ENCODE measurements at places on chromosomes 3 and 15.

DNA sequence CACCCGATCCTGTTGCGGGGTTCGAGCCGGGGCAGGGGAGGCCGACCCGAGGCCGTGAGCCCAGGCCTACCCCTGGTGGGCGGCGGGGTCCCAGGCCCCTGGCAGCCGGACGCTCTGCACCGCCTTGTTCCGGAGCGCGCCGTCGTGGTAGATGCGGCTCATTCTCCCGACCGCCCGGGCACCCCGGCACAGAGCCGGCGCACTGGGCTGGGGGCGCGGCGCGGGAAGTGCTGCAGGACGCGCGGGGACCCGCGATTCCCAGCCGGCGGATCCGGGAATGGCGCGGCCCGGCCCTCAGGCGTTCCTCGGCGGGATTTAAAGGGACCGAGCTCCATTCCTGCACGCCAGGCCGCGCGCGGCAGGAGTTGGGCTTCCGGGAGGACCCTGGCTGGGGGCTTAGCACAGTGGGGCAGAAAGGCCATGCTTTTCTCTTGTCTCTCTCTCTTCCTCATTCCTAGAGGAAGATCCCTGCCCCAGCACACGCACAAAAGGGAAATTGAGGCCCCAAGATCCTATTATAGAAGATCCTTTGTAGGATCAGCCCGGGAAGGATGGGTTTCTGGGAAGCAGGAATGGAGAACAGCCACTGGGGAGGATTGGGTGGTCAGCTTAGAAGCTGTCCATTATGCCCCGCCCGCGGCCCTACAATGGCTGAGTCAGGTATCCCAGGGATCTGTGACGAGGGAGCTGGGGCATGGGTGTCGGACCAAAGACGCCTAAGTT, at the start of gene ARPIN:
Gene ARPIN (minus strand): TSS at position 279 of the 723 bp plus-strand sequence. CDS start 117 bp downstream, at position 162.
- no peak for DNase-seq

DNA sequence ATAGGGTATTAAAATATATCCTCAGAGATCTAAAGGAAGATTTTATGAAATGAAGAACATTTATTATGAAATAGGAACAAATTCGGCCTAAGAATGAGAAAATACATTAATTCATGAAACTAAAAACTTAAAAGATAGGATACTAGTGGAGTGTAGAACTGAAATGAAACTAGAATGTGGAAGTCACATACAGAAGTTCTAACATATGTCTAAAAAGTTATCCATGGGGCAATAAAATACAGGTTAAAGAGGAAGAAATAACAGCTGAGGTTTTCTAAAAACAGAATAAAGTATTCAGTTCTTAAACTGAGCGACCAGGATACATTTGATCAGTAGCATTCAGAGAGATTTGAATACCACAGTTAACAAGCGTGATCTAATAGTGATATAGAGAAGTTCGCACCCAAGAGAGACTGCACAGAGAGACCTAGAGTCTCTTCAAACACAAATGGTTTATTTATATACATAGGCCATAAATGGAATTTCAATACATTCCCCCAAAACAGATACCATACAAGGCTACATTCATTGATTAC, 85.9 kb downstream of the FEZF2 start:
- no peak for DNase-seq

DNA sequence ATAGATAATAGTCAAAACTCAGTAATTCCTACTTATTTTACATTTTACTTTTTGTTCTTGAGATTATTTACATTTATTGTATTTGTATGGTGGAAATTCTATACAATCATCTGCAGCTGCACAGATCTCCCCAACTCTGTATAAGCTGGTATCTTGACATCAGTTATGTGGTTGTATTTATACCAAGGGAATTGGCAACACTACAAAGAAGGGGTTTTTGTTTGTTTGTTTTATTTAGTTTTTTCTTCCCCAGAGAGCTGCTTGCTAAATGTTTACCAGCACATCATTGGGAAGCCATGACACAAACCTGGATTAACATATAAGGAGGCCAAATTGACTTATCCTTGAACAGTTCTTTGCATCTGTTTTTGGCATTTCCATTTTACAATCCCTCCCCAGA, 389.2 kb upstream of the KCNMB2 start:
- no peak for DNase-seq

DNA sequence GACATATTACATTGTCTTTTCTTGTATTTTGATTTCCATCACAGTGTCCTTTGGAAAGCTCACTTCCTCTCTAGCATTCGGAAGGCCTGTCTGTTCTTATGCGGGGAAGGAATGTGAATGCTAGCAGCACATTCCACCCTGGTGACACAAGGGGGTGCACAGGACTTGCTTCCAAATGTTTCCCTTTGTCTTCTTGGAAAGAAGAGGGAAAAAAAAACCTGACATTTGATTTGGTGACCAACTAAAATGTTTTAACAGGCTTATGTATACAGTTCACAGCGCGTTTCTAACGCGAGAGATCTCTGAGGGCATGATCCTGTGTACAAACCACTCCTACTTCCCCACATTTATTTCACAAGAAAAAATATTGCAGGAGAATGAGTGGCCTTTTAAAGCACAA, 107.6 kb upstream of the FXR1 start:
- DNase-seq = no peak

DNA sequence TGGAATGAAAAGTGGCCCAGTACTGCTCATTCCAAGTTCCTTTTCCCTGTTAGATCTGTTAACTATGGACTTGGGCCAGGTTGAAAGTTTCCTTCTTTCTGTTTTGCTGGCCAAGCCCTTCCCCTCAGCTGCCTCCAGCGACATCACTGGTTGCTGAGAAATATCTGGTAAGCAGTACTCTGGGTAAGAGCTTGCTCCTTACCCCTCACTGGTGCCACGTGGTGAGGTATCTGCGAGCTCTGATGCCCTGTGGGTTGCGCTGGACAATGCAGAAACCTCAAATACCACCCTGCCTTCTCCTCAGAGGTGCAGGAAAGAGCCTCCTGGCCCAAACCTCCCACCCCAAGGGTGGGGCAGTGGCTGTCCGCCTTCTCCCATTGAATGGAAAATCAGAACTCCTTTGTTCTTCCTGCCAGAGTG, 42.9 kb upstream of the APH1B start:
- DNase-seq = no peak

DNA sequence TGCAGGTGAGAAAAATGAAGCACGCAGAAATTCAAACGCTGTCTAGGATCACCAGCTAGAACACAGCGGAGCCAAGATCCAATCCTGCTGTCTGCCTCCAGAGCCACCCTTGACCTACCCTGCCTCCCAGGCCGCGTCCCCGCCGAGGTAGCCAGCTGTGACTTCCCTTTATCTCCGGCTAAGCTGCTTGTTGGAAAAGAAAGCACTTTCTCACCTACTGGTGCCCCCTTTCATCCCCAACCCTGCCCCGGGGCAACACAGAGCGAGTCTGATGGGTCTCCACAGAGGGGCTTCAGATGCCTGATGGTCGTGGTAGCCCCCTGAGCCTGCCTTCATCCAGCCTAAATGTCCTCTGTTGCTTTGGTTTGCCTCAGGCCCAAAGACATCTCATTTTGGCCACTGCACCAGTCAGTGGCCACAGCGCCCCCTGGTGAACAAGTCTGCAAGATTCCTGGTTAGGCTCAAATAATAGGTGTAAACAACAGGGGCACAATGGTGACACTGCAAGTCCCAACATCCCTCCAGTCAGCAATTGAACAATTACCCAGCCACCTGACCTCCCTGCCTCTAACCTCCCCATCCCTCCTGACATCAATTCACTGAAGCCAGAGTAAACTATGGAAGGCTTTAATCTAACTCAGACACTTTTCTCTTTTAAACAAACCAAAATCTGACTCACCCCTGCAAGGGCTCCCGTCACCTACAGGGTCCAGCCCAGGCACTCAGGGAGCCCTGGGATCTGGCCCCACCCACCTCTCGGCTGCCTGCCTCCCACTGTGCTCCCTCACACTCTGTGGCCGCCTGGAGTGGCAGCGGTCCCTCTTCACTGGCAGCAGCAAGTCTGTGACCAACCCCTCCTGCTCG, 27.3 kb upstream of the BCL2L10 start:
- peak; percentile 29 for DNase-seq

- DNase-seq = no peak
Measured at GRCh38 chr3:123372686-123373473, 76.0 kb downstream of the ADCY5 start.

DNA sequence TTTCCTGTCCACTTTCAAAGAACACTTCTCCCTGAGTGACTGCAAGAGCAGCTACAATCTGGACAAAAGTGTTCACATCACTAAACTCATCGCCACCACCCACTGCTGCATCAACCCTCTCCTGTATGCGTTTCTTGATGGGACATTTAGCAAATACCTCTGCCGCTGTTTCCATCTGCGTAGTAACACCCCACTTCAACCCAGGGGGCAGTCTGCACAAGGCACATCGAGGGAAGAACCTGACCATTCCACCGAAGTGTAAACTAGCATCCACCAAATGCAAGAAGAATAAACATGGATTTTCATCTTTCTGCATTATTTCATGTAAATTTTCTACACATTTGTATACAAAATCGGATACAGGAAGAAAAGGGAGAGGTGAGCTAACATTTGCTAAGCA, 1.8 kb downstream of the CCRL2 start:
- no peak for DNase-seq
